ENCODE measurements at places on chromosomes 1 and 21.

DNA sequence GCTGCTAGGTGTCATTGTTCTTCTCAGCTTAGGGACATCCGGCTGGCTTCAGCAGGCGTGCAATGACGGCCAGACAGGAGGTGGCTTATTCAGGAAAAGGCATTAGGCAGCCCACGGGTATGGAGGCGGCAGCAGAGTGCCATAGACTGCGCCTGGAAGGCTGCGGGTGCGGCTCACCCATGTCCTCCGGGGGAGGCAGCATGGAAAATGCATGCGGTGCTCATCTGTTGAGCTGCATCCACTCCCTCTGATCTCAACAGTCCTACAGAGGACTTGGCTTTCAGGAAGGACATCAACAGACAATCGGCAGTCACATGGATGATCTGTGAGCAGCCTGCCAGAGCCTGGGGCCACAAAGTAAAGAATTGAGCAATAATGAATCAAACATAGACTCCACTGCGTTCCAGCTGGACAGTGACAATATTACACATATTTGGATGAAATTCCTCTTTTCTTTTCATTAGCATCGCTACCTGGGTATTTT, 42.9 kb downstream of the UMODL1 start:
- DNase-seq: peak; percentile 75

DNA sequence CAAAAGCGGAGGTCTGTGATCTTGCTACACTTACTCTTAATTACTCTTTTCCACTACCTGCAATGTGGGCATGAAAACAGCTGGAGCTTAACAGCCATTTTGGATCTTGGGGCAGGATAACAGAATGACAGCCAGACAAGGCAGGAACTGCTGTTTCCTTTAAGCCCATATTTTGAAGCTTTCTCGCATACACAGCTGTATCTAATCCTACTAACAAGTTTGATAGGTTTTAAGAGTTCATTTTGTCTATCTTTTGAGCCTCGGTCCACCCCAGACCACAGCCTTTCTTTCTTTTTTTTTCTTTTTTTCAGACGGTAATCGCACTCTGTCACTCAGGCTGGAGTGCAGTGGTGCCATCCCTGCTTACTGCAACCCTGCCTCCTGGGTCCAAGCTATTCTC, 42.4 kb upstream of the CRB1 start:
- no peak for DNase-seq

GRCh38 chr1:100463791-100464424, 74.0 kb upstream of the GPR88 start:
- peak; percentile 73 for DNase-seq

GRCh38 chr1:164802529-164803282, 243.7 kb downstream of the PBX1 start:
- DNase-seq: no peak

DNA sequence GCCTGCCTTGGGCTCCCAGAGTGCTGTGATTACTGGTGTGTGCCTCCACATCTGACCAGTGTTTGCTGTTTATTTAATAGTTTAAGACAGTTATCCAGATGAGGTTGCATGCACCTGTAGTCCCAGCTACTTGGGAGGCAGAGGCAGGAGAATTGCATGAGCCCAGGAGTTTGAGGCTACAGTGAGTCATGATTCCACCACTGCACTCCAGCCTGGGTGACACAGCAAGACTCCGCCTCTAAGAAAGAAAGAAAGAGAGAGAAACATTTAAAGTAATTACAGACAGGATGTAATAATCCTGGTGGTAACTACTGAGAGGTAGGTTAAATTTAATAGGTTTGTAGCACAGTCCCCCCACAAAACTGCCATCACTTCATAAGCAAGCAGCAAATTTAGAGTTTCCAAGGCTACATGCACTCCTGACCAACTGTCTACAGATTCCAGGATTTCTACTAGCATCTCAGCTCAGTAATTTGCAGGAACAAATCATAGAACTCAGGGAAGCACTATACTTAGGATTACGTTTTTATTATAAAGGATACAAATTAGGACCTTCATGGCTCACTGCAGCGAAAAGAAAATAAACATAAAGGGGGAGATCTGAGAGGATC, 89.6 kb downstream of the PKN2 start:
- DNase-seq: no peak

GRCh38 chr1:225044258-225044657, 114.8 kb downstream of the DNAH14 start:
- no peak for DNase-seq

DNA sequence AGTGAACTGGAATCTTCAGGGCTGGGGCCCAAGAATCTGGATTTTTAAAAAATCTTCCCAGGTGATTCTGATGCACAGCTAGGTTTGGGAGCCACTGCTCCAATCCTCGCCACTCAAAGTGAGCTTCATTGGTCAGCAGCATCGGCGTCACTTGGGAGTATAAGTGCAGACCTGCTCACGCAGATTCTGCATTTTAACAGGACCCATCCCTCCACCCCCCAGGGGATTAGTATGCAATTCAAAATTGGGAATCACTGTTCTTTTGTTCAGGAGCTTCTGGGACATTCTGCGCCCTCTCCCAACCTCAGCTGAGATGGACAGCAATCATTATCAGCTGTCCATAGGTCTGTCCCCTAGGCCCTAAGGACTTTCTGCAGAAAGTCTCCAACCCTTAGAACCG, 53.5 kb downstream of the LGR6 start:
- DNase-seq: no peak

Measured in muscle of leg (tissue), 16 donors.